ENCODE measurements at places on chromosomes 16 and 17.

GRCh38 chr17:10352893-10353292 is 19.9 kb downstream of the MYH13 start:
- DNase-seq, result no peak

DNA sequence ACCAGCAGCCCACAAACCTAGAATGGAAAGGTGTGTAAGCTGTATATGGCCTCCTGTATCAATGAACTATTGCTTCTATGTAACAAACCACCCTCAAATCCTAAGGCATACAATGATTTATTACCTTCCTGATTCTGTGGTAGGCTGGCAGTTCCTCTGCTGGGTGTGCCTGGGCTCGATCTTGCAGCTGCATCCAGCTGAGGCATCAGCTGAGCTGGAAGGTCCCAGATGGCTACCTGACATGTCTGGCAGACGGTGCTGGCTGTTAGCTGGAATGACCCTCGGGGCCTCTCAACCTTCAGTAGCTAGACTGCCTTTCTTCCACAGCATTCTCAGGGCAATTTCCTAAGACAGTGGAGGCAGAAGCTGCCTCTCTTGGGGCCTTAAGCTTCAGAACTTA is 152.7 kb downstream of the RAB11FIP4 start:
- DNase-seq, result no peak

DNA sequence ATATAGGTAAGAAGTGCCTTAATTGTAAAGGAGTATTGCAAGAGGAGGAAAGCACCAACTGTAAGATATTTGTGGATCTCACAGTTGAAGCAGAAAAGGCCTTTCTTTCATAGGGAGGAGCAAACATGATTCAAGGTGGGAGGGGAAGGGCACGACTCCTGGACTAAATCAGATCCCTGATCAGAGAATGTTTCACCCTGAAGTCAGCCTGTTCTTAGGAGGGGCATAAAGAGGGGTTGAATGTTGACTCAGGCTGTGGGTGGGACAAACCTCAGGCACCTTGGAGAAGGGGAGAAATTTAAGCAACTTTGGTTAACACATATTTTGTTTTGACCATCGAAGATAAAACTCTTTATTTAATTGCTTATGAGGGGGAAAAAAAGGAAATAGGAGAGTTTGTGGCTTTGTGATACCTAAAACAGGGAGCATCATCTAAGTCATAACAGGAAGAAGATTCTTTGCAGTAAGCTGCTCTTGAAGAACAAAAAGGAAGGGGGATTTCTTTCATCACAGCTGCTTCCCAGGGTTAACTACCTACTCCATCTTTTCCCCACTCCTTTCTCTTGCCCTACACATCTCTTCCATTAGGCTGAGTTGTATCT is 158.6 kb upstream of the ZNF267 start:
- DNase-seq, result no peak

- no peak for DNase-seq
Observed at GRCh38 chr17:64133546-64134215, 3.7 kb upstream of the ERN1 start.

- DNase-seq, result peak; percentile 14
Observed at GRCh38 chr17:50265212-50265611, 9.1 kb upstream of the TMEM92 start.

DNA sequence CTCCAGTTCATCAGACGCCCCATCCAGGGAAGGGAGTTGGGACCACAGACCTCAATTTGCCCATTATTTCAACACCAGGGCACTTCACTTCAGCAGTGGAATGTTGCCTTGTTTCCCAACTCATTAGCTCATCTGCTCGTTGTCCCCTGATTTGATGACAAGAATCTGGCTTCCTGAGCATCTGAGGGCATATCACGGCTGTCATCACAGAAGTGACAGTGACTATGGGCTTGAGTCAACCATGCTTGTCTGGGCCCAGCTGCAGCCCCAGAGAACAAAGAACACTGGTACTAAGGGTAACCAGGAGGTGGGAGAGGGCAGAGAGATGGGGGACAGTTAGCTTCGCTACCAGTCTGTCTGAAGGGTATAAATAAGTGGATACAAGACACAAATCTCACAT is 266.0 kb upstream of the SDK2 start:
- no peak for DNase-seq

DNA sequence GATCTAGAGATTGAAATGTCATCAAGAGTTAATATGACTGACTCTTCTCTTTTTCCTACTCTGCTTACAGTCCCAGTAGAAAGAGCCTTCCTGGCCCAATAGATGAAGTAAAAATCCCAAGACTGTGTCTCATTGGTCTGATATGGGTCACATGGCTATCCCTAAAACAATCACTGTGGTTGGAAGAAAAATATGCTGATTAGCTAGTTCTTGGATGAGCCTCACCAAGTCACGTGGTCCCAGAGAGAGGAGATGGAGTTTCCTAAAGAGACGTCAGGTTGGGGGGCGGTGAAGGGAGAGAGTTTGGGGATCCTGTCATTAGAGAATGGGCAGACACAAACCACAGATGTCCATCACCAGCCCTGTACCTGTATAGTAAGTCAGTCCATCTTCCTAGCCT is 466.3 kb downstream of the HAPSTR1 start:
- DNase-seq, result no peak

Data from activated B cell treated with CpG ODN at 0.5 μM for 24 hours (primary cell).